Fibroblast of skin of right biceps (primary cell): ENCODE measurements at places on chromosomes 1 and 21.

GRCh38 chr1:246274186-246274585 is 232.9 kb downstream of the SMYD3 start:
- no peak for DNase-seq

DNA sequence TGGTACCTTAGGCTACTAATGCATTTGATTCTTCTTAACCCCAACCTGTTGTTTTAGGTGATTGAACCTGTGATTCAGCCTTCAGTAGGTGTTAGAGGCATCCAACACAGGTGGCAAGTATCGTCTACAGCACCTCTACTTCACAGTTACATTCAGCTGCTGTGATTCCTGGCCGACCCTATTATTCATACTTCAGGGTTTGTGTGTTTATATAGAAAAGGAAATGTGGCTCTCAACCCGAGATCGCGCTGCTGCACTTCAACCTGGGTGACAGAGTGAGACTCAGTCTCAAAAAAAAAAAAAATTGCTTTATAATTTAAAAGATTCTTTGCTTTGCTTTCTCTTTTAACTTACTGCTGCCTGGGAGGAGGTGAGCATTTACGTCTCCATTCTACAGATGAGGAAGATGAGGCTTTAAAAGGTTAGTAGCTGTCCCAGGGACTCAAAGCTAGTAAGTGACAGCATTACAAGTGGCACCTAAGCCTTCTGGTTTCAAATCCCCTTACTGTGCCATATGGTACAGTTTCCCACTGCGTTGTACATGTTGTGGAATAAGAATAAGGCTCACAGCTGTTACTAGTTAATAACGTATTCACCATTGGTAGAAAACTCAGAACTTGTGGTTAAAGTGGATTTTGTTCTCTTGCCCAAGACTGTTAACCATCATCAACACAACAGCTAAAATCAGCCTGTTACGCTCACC is 9.9 kb upstream of the GPR25 start:
- DNase-seq, result no peak

DNA sequence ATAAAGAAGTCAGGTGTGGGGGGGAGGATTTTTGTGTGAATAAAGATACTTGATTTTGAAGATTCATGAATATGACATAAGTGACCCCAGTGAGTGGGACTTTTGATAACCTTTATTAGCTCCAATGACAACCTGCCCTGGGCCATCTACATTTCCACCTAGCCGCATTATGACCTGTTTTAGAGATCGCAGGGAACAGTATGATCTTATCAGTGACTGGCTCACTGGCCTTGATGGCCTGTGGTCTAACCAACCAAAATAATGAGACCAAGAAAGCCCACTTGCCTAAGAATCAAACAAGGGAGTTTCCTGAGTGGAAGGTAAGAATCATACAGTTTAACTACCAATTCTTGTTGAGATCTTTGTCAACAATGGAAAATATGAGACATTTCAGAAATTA is 1.8 kb downstream of the ELAPOR1 start:
- DNase-seq, result no peak

DNA sequence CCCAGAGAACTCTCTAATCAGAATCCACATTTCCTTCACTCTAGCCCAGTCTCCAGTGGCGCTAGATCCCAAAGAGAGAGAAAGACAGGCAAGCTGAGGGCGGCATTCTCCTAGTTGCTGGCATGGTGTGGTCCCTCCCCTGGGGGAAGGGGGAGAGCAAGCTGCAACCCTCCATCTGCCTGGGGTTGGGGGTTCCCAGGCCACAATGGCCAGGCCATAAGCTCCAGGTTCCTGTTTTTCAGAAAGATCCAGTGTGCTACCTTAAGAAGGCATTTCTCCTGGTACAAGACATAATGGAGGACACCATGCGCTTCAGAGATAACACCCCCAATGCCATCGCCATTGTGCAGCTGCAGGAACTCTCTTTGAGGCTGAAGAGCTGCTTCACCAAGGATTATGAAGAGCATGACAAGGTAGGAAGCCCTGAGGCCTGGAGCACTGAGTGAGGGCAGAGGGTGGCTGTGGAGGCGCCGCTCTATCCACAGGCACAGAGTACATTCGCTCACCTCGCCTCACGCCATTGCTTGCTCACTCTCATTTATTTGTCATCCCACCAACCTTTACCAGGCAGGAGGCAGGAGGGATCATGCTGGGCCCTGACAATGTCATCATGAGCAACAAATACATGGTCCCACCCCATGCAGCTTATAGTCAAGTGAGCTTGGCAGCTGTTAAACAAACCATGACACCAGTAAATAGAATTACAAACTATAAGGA is 6.6 kb downstream of the CSF1 start:
- DNase-seq, result no peak

- peak; percentile 29 for DNase-seq
These were observed 596 bp downstream of the TOR3A start for GRCh38 chr1:179082333-179082998.

DNA sequence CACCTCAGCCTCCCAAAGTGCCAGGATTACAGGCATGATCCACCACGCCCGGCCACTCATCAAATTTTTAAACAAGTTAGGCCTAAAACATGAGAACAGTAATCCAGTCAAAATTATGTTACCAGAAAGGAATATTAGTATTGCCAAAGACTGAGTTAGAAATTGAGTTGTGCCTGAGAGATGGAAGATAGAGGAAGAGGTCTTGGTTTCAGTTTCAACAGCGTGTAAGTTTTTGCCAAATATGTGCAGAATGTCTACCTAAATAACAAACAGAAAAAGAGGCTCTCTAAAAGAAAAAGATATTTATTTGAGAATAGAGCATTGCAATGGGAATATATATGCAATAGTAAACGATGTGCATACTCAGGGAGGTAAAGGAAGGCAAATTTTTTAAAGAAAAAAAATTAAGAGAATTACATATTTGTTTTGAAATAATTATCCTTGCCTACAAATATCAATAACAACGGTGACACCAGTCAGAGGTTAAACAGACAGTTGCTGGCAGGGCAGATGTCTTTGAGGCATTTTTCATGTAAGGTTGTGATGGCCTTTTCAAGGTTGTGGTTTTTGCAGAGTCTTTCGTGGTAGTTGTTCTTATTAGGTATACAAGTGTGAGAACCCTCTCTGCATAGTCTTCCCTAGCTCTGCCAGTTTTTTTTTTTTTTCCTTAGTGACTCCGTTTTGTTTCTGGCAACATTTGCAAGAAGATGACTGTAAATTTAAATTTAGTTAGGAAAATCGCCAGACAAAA is 2.2 kb upstream of the CD1B start:
- DNase-seq, result no peak

GRCh38 chr1:113860891-113861290 is 10.6 kb downstream of the PTPN22 start:
- DNase-seq, result peak; percentile 89

- no peak for DNase-seq
These were observed 48.4 kb upstream of the RUNX3 start for GRCh38 chr1:24978383-24979032.

- peak; percentile 64 for DNase-seq
These were observed 7.1 kb downstream of the GLIS1 start for GRCh38 chr1:53731779-53732305.

GRCh38 chr1:233597489-233597901 is 16.4 kb upstream of the KCNK1 start:
- DNase-seq, result peak; percentile 71

GRCh38 chr21:42174173-42174572 is 44.8 kb upstream of the ABCG1 start:
- no peak for DNase-seq

DNA sequence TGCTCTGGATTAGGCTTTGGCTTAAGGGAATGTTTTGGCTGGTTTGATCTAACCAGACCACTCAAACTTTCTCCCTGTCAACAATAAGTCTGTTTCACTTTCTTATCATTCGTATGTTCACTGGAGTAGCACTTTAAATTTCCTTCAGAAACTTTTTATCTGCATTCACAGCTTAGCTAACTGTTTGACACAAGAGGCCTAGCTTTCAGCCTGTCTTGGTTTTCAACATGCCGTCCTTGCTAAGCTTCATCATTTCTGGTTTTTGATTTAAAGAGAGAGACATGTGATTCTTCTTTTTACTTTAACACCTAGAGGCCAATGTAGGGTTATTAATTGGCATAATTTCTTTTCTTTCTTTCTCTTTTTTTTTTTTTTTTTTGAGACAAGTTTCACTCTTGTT is 14.9 kb upstream of the CYB5R1 start:
- no peak for DNase-seq

DNA sequence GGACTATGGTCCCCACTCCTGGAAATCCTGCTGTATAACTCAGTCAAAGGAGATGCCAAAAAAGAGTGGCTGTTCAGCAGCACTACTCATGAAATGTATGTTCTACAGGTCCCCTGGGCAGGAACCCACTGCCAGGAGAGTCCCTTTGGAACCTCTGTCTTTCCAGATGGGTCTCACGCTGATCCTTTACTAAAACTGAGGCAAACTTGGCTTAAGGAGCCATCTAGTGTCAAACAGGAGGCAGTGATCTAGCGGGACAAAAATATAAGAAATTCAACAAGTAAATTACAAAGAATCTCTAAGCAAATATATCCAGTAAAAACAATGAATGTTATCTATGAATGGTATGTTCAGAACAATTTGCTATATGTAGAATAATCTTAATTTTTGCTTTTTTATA is 80.5 kb upstream of the PRMT6 start:
- DNase-seq, result no peak

DNA sequence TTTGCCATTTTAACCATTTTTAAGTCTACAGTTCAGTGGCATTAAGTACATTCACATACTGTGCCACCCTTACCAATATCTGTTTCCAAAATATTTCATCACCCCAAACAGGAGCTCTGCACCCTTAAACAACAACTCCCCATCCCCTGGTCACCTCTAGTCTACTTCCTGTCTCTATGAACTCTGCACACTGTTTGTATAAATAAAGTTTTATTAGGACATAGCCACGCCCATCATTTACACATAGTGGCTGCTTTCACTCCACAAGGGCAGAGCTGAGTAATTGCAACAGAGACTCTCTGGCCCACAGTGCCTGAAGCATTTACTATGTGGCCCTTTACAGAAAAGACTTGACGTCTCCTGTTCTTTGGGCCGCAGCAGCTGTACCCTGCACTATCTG is 30.1 kb downstream of the KCNAB2 start:
- no peak for DNase-seq

- no peak for DNase-seq
These were observed 7.4 kb downstream of the GJA4 start for GRCh38 chr1:34800214-34800613.

- no peak for DNase-seq
These were observed 49.9 kb downstream of the MAN1C1 start for GRCh38 chr1:25666460-25666859.

DNA sequence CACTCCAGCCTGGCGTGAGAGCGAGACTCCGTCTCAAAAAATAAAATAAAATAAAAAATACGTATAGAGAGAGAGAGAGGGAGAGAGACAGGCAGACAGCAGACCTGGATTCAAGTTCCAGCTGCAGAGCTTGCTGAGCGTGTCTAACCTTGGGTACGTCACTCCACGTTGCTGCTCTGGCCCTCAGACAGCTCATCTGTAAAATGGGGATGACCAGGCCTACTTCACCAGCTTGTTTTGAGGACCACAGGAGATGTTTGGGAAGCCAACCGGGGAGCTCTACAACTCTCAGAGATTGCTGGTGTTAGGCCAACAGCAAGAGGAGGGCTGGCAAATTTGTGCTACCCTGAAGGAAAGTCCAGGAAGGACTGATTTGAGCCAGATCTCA is 499 bp upstream of the TRAF5 start:
- no peak for DNase-seq

DNA sequence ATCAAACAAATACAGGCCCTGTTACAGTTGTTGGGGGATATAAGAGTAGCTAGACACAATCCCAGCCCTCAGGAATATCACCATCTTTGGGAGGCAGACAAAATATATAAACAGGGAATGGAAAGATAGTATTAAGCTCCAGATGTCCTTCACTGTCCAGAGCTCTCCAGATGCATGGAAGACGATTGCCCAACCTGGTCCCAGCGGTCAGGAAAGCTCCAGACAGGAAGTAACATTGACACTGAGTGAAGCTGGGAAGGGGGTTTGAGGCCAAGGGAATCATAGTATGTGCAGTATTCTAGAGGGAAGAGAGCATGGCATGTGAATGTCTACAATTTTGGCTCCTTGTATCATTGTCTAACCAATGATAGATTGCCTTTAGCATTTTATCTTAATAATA is 173.9 kb upstream of the HOOK1 start:
- no peak for DNase-seq

- no peak for DNase-seq
These were observed 3.2 kb downstream of the DAP3 start for GRCh38 chr1:155691992-155692528.

DNA sequence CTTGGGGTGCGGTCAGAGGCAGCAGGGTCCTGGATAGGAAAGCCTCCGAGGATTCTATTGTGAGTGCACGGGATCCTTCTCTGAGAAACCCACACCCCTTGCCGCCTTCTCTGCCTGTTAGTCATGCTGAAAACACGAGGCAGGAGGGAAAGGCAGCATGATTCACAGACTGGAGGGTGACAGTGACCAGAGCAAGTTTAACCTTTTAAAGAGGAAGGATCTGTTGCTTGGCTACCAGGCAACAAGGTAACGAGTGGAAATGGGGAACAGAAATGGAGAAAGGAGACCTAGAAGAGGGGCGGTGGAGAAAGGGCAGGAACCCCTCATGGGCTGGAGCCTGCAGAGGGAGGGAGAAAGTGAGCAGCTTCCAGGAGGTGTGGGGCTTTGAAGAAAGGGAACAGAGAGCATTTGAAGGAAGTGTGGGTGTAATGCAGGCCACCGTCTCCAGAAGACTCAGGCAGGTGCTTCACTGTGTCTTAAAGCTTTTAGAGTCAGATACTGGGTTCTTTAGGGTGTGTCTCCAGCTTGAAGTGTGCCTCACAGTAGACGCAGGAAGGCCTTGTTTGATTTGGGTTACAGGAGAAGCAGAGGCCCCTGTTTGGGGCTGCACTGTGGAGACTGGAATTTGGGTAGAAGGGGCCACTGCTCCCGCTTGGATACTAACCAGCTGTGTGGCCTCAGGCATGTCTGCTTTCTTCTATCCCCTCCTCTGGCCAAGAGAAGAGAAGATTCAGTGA is 19.1 kb downstream of the OPTC start:
- DNase-seq, result peak; percentile 97

GRCh38 chr1:61973100-61973837 is 221.4 kb upstream of the L1TD1 start:
- no peak for DNase-seq

GRCh38 chr1:241460098-241460873 is 59.3 kb downstream of the FH start:
- DNase-seq, result no peak

- no peak for DNase-seq
These were observed 6.8 kb downstream of the OR10Z1 start for GRCh38 chr1:158611916-158612315.

- peak; percentile 39 for DNase-seq
These were observed 110.0 kb downstream of the GRIK3 start for GRCh38 chr1:36924282-36924811.

DNA sequence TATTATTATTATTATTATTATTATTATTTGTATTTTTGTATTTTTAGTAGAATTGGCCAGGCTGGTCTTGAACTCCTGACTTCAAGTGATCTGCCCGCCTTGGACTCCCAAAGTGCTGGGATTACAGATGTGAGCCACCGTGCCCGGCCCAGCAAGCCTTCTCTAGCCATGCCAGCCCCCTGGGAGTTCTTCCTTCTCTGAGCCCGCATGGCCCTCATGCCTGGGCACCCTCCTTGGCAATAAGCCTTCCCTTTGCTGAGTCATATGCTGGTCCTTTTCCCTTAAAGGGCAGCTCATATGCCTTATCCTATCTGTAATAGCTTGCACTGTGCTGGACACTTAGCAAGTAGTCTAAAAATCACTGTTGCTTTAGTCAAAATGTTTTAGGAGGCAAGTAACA is 8.5 kb upstream of the NBL1 start:
- DNase-seq, result no peak

GRCh38 chr1:64750092-64750491 is 5.2 kb downstream of the RAVER2 start:
- DNase-seq, result no peak

GRCh38 chr1:11690397-11691301 is 861 bp upstream of the DRAXIN start:
- DNase-seq, result no peak
